ENCODE measurements at places on chromosomes 7 and 10. TPM values are rescaled to one million over a fixed set of nuclear protein-coding genes. Genes with fewer than 3 reads are reported as not detected.

The TMEM168 gene
- 148 TPM for total RNA-seq

The CTTNBP2 gene
- 7.9 TPM for total RNA-seq

The C7orf57 gene
- not detected for total RNA-seq

The C10orf71 gene
- not detected for total RNA-seq

The AKR1C1 gene
- total RNA-seq: 17.4 TPM

The PITX3 gene
- not detected for total RNA-seq

The CTBP2 gene
- 64.7 TPM for total RNA-seq

DNA sequence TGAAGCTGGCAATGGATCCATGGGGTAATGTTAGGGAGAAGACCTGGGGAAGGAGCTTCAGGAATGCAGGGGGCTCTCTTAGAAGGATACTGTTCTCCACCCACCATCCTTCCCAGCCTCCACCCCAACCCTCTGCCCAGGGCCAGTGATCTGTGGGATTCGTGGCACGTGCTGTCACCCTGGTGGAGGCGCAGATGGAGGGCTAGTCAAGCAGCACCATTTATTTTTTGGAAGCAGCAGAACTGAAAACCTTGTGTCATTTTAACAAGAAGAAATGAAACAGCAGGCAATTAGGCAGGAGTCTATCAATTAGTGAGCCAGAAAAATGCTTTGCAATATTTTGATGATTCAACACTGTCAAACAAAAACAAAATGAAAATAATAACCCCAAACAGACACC lies 155.9 kb downstream of the SH2D4B start:
- H3K36me3 ChIP-seq: no peaks in the 10 kb centered on the region
- no peaks in the 10 kb centered on the region for H3K27me3 ChIP-seq
- no peaks in the 10 kb centered on the region for H3K4me1 ChIP-seq
- no peak overlapping the region for H3K27ac ChIP-seq
- no peak overlapping the region for H3K4me3 ChIP-seq
- no peak for DNase-seq

DNA sequence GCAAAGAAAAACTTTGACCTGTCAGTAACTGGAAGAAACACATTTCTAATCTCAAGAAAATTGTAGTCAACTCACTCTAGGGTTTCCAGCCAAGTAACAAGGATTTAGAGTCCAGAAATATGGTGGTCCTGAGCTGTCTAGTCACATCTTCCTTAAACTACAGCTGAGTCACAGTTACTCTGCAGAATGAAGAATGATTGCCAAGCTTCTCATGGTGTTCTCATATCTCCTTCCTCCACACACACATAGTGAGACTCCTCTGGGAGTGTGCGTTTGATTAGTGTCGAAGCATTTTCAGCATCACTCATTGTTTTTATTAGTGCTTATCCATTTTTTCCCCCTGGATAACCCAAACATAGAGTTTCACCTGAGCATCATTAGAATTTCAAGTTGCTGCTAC lies 93.1 kb upstream of the CXCL12 start:
- no peak overlapping the region for H3K27ac ChIP-seq
- no peaks in the 10 kb centered on the region for H3K36me3 ChIP-seq
- no peak overlapping the region for H3K4me3 ChIP-seq
- peaks cover 4% of the 10 kb centered on the region for H3K4me1 ChIP-seq
- DNase-seq: no peak
- no peaks in the 10 kb centered on the region for H3K27me3 ChIP-seq

DNA sequence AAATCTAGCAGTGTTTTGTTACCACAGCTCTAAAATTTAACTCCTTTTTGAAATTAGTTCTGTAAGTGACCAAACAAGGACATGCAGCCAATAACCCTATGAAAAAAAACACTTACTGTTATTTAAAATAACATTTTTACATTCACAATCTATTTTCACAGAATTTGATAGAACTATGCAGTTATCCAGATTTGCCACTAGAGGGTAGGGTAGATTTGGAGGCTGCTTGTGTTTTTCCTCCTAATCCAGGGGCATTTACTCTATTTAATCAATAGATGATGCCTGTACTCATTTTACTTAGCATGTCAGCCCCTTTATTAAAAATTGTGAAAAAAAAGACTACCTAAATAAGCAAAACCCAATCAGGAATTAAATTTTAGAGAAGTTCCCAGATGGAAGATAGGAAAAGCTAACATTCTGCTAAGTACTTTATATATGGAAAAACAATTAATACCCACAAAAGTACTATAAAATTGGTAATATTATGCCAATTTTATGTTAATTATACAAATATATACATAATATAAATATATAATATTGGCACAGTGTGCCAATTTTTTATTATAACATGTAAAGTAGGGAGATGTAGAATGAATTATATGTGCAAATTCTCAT lies 18.1 kb upstream of the LIPK start:
- H3K4me3 ChIP-seq: no peak overlapping the region
- no peak overlapping the region for H3K27ac ChIP-seq
- no peaks in the 10 kb centered on the region for H3K4me1 ChIP-seq
- no peak for DNase-seq
- no peaks in the 10 kb centered on the region for H3K36me3 ChIP-seq
- no peaks in the 10 kb centered on the region for H3K27me3 ChIP-seq

- H3K4me3 ChIP-seq: no peak overlapping the region
- no peaks in the 10 kb centered on the region for H3K27me3 ChIP-seq
- H3K36me3 ChIP-seq: no peaks in the 10 kb centered on the region
- H3K4me1 ChIP-seq: peaks cover 8% of the 10 kb centered on the region
- DNase-seq: no peak
Observed at GRCh38 chr10:74233281-74233680, 82.3 kb downstream of the ADK start.

GRCh38 chr7:105831824-105832535 lies 44.4 kb downstream of the ATXN7L1 start:
- no peak for DNase-seq
- peaks cover 24% of the 10 kb centered on the region for H3K4me1 ChIP-seq
- no peaks in the 10 kb centered on the region for H3K36me3 ChIP-seq
- H3K27ac ChIP-seq: no peak overlapping the region

- H3K36me3 ChIP-seq: no peaks in the 10 kb centered on the region
- no peaks in the 10 kb centered on the region for H3K4me1 ChIP-seq
- no peak overlapping the region for H3K27ac ChIP-seq
- no peak overlapping the region for H3K4me3 ChIP-seq
- H3K27me3 ChIP-seq: no peaks in the 10 kb centered on the region
Observed at GRCh38 chr10:45160271-45160670, 155.1 kb downstream of the OR13A1 start.

- H3K4me1 ChIP-seq: peaks cover 73% of the 10 kb centered on the region
- H3K36me3 ChIP-seq: peaks cover 44% of the 10 kb centered on the region
- H3K27me3 ChIP-seq: no peaks in the 10 kb centered on the region
Observed at GRCh38 chr7:5395246-5395645, 28.4 kb downstream of the TNRC18 start.

DNA sequence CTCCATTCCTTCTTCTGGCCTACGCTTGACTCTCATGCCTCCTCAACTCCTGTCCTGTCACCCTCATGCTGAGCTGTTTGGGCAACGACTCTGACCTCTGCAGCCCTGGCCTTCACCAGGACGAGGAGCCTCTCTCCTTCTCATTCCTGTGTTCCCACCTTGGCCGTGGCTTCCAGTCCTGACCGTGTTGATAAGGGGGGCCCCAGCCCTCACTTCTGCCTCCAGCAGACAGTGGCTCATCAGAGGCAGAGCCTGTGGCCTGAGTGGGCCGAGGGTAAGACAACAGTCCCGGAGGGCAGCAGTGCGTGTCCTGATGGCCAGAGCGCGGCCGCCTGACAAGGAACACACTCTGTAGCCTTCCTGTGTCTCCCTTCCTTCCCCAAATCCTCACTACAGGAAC lies 61.7 kb upstream of the UBE3C start:
- peaks cover 29% of the 10 kb centered on the region for H3K27me3 ChIP-seq
- DNase-seq: no peak
- no peak overlapping the region for H3K27ac ChIP-seq

Measured in stomach (tissue), 19 donors.